Foreskin fibroblast (primary cell): ENCODE measurements at places on chromosomes 12 and 14.

DNA sequence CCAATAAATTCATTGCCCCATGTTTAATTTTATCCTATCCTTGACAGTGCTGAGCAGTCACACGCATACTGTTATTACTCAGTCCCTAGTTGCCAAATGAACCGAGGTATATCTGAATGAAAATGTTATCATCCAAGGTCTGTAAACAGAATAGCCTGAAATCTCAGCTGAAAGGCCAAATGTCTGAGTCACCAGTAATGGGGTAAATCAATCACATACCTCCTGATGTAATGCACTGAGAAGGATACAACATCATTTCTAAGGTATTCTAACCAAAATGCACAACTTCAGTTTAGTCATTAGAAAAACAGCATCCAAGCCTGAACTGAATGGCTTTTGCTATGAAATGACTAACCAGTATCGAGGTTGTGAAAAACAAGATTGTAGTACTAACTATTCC is 228.6 kb downstream of the DPF3 start:
- DNase-seq, result peak; percentile 97

- no peak for DNase-seq
Measured at GRCh38 chr14:35607380-35607779, 73.4 kb downstream of the INSM2 start.

- DNase-seq, result no peak
Measured at GRCh38 chr12:25960961-25961360, 2.5 kb downstream of the RASSF8 start.

DNA sequence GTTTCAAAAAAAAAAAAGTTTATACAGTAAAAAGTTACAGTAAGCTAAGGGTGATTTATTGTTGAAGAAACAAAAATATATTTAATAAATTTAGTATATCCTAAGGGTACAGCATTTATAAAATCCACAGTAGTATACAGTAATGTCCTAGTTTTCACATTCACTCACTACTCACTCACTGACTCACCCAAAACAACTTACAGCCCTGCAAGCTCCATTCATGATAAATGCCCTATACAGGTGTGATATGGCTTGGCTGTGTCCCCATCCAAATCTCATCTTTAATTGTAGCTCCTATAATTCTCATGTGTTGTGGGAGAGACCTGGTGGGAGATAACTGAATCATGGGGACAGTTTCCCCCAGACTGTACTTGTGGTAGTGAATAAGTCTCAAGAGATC is 61.7 kb downstream of the TC2N start:
- no peak for DNase-seq

DNA sequence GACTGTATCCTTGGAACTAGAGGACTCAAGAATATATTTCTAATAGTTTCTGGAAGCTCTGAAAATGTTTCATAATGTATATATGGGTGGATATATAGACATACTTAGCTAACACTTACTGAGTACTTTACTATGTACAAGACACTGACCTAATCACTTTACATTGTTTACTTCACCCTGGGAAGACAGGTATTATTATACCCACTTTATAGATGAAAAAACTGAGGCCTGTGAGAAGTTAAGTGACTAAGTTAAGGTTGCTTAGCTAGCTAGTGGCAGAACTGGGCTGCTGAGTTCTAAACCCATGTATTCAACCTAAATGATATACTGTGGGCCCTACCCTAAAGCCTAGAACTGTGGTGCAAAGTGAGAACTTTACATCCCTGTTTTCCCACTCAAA is 79.1 kb upstream of the SSTR1 start:
- DNase-seq, result no peak

- peak; percentile 40 for DNase-seq
Measured at GRCh38 chr14:105255021-105255507, 6.7 kb downstream of the BTBD6 start.

- DNase-seq, result no peak
Measured at GRCh38 chr12:643475-644302, 19.6 kb downstream of the NINJ2 start.

DNA sequence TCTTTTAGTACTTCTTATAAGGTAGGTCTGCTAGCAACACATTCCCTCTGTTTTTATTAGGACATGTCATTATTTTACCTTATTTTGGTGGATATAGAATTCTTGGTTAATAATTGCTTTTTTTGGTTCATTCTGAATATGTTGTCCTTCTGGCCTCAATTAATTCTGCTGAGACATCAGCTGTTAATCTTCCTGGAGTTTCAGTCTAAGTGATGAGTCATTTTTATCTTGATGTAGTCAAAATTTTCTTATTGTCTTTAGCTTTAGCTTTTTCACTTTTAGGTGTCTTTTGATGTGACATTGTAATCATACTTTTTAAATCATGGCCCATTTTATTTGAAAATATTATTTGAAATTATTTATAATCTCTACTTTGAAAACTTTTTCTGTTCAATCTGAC is 104.9 kb upstream of the PMCH start:
- DNase-seq, result no peak

DNA sequence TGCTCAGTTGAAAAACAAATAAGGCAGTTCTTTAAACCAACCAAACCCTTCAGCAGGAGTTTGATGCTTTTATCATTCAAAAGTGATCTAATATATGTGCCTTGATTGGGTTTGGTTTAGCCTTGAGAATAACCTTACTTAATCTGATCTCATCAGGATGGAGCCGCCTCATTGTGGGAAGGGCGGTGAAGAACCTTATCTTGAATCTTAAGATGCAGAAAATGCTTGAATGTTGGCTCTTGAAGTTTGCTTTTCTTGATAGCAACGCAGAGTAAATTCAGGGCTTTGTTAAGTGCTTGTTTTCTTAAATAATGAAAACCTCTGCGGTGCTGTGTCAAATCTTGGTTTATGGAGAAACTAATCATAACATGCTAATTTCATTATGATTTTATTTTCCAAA is 138.2 kb downstream of the MON2 start:
- no peak for DNase-seq

- DNase-seq, result no peak
Measured at GRCh38 chr12:98612696-98613334, 19.3 kb downstream of the SLC25A3 start.

- DNase-seq, result peak; percentile 92
Measured at GRCh38 chr12:75862692-75863471, 168.7 kb downstream of the PHLDA1 start.

GRCh38 chr14:71703477-71703876 is 228.8 kb upstream of the RGS6 start:
- peak; percentile 52 for DNase-seq

- no peak for DNase-seq
Measured at GRCh38 chr14:70282666-70283065, 76.8 kb downstream of the COX16 start.

DNA sequence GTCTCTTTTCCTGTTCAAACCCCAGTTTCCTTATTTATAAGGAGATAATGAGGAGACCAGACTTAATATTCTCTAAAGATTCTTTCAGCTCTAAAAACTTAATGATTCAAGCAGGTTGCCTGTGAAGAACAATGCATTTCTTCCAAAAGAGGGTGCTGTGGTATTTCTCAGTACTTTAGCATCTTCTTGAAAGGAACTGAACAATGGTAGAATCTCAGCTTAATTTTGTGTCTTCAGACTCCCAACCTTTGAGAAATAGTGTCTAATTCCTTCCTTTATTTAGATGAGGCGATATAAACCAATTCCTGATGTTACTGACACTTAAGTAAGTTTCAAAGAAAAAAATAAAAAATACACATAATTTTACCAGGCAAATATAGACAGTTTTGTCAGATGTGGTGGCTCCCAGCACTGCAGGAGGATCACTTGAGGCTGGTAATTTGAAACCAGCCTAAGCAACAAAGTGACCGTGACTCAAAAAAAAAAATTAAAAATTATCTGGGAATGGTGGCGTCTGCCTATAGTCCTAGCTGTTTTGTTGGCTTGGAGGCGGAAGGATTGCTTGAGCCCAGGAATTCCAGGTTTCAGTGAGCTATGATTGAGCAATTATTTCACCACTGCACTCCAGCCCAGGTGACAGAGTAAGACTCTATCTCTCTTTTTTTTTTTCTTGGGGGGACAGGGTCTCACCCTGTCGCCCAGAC is 76.9 kb upstream of the PSMA6 start:
- DNase-seq, result peak; percentile 42

- no peak for DNase-seq
Measured at GRCh38 chr12:1706632-1706980, 15.7 kb downstream of the ADIPOR2 start.

DNA sequence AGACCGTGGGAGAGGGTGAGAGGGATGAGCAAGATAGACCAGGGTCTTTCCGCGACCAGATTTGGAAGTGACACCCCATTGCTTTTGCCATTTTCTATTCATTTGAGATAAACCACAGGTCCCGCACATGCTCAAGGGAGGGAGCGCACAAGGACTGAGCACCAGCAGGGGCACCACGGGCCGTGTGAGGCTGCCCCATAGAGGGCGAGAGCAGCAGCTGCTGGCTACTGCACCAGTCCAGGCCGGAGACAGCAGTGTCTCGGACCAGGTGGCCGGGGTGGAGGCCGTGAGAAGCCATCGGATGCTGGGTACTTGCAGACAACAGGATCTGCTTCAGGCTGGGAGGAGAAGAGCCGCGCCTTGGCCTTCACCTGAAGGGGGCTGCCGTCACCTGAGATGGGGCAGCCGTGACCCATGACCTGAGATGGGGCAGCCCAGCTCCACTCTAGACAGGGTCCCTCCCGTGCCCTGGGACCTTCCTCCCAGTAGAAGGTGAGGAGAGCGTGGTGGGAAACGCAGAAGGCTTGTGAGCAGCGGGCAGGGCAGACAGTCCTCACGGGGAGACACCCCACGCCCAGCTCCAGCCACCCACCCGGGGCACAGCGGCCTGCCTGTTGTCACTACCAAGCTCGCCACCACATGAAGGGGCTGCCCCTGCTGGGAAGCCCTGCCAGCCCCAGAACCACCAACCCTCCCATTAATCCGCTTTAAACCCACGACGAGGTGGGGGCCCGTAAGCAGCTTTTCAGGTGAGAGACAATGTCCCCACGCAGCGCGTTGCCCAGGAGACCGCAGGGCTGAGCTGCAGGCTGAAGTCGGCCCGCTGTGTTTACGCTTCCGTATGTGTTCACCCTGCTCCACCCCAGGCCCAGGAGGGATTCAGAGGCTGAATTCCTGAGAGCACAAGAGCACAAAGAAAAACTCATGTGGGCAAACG is 61.7 kb upstream of the FBRSL1 start:
- no peak for DNase-seq

- no peak for DNase-seq
Measured at GRCh38 chr14:23434488-23435222, 805 bp downstream of the MYH7 start.

DNA sequence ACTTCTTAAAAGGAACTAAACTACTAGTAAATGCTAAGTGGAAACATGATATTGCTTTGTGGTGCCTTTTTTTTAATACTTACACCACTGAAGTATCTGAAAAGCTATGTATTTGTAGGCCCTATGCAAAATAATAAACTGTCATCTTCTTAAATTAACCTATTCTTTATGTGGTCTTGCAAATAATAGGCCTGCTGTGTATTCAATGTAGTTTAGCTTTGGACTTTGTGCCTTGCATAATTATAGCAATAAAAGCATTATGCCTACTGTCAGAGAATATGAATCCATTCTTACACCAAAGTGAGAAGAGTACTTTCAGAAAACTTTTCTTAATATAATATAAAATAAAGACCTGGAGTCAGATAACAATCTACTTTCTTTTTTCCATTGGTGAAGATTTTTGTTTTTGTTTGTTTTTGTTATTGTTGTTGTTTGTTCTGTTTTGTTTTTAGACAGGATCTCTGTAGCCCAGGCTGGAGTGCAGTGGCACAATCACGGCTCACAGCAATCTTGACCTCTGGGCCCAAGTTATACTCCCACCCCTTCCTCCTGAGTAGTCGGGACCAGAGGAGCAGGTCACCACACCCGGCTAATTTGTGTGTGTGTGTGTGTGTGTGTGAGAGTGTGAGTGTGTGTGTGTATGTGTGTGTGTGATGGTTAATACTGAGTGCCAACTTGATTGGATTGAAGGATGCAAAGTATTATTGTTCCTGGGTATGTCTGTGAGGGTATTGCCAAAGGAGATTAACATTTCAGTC is 213.8 kb downstream of the SLC6A15 start:
- DNase-seq, result no peak

- peak; percentile 85 for DNase-seq
Measured at GRCh38 chr14:35378425-35379233, 25.9 kb downstream of the NFKBIA start.

- no peak for DNase-seq
Measured at GRCh38 chr12:57123813-57124212, 4.5 kb upstream of the LRP1 start.

DNA sequence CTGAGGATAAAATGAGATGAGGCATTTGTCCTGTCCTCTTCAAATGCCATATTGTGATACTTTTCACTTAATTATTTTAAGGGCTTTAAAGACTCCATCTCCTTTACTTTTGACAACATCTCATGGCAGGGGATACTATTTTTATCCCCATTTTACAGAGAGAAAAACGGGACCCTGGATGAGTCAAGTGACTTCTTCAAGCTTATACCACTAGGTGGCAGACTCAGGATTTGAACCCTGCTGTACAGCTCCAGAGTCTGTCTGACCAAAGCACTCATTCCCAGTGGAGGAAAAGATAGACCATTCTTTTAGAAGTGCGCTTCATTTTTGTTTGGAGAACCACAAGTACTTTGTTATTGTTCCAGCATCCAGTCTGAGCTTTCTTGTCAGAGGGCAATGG is 1.7 kb upstream of the SMOC1 start:
- no peak for DNase-seq

DNA sequence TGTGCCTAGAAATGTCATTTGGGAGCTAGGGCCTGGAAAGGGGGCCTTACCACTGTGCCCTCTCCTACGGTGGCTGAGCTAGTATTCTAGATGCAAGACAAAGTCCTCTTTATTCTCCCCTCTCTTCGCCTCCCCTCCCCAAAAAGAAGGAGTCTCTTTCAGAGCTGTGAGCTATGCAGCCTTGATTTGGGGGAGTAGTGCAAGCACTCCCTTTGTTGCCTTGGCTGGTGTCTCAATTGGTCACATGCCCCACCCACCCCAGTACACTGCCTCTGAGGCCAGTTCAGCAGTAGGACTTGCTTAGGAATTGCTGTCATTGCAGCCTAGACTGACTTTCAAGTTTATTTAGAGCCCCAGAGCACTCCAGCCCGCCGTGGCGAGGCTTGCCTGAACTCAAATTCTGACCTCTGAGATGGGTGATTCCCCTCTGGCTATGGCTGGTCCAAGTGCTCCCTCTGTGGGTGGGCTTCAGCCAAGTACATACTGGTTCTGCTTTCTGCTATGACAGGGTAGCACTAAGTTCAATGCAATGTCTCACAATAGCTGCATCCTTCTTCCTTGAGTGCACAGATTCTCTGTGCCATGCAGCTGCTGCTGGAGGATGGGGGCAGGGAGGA is 37.0 kb upstream of the FBXO33 start:
- DNase-seq, result no peak

DNA sequence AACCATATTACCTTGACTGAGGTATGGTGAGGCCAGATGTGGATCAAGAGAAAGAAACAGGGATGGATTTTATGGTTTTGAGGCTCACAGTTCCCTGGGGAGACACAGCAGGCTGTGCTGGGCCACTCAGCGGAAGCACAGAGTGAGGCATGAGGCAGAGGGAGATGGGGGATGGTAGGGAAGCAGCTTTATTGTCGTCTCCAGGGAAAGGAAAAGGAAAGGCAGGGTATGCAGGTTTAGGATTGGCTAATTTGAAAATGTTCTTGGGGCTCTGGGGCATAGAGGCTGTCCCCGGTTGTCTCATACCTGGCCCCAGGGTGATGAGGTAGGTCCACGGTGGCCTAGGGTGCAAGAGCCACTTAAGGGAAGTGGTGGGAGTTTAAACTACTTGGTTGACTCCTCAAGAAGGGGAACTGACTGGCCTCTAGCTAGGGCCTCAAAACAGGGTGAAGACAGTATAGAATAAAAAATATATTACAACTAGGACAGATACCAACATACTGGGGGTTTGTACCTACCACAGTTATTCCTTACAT is 322.8 kb downstream of the RGS6 start:
- DNase-seq, result no peak

GRCh38 chr14:105307052-105307727 is 6.4 kb upstream of the BRF1 start:
- DNase-seq, result no peak
